Kidney tubule cell (primary cell): ENCODE measurements at places on chromosomes 11 and 22.
A peak's percentile ranks its signal among the peaks of the same experiment; 100 is the strongest.

DNA sequence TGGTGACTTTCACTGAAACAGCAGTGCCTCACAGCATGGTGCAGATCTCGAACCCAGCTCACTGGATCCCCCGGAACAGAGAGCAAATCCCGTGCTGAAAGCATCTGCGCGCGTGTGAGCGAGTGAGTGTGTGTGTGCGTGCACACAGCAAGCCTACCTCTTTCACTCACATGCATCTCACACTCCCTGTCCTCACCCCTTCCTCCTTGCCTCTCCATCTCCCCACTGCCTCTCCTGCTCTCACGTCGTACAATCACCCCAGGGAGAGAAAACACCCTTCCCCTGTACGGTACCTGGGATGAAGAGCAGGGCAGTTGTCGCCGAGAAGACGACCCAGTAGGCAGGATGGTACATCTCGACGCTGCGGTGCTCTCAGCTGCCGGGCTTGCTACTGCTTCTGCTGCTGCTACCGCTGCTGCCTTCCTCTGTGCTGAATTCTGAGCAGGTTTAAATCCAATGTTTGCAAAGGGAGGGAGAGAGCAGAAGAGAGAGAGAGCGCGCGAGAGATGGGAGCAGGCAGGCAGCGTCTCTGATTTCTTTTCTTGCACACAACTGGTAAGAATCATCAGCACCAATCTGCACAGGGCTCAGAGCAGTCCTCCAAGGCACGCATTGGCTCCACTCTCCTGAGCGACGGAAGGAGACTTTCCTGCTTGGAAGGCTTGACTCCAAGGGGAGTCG lies at the start of gene OPCML:
OPCML (minus strand) TSS at position 531 of the 681 bp plus-strand sequence.
- DNase-seq, result no peak

- peak; percentile 39 for DNase-seq
Measured at GRCh38 chr11:84899740-84900139, 727.4 kb downstream of the DLG2 start.

- peak; percentile 85 for DNase-seq
Measured at GRCh38 chr11:128180441-128181087, 406.8 kb downstream of the ETS1 start.

- DNase-seq, result no peak
Measured at GRCh38 chr11:59040607-59041006, 45.5 kb upstream of the GLYATL1B start.

DNA sequence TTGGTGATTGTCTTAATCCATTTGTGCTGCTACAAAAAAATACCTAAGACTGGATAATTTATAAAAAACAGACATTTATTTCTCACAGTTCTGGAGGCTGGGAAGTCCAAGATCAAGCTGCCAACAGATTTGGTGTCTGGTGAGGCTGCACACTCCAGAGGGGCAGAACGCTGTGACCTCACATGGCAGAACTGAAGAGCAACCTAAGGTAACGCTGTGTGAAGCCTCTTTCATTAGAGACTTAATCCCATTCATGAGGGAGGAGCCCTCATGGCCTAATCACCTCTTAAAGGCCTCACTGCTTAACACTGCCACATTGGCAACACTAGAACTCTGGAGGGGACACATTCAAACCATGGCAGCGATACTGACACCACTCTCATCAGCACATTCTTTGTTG lies 42.7 kb upstream of the BIRC3 start:
- no peak for DNase-seq

- peak; percentile 4 for DNase-seq
Measured at GRCh38 chr11:84673753-84674152, 953.4 kb downstream of the DLG2 start.

- no peak for DNase-seq
Measured at GRCh38 chr22:42078469-42079318, 806 bp upstream of the SMDT1 start.

GRCh38 chr11:37612146-37612545 lies 1014.1 kb upstream of the RAG2 start:
- no peak for DNase-seq

GRCh38 chr11:61254403-61255025 lies 13.5 kb downstream of the PGA5 start:
- peak; percentile 60 for DNase-seq

DNA sequence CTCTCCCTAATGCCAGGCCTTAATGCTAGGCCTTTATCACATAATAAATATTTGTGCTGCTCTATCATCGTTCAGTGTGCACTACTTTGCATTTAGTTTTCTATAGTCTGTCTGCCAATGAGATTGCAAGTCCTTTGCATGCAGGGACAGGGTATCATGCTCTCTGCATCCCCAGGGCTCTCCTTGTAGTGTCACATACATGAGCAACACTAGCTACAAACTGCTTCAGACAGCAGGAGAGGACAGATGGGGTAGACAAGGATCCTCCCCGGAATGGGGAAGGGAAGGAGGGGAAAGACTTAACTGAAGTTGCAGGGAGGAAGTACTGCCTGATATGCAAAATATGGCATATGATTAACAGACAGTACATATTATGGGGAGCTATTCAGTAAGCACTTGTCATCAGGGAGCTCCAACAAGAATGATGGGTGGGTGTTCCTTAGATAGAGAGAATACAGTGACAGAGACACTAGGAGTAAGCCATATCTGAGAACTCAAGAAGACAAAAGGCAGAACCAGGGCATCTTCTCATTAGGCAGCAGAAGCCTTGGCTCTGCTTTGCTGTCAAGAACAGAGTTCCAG lies 42.8 kb downstream of the ZNF202 start:
- no peak for DNase-seq

DNA sequence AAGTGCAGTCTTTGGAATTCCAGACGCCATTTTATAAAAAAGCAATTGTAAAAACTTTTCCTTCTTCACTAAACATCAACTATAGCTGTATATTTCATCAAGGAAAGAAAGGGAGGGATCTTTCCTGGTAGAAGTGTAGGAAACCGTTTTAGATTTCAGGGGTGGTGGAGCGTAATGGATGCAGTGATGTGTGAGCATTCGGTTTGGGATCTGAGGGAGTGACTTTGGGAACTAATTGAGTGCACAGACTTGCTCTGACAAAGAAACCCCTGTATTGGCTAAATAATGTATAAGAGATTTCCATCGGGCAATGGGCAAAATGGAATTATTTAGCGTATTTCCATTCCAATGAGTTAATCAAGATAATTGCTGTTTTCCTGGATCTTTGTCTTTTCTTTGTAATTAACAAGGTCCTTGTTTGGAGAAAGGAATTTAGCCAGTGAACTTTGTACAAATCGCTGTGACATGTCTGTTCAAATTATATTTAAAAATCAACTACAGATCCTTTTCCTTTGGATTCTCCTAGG lies 125.0 kb upstream of the NARS2 start:
- DNase-seq, result no peak

- DNase-seq, result no peak
Measured at GRCh38 chr11:124194293-124195188, 11.4 kb downstream of the OR10D3 start.
